ENCODE measurements at places on chromosomes 11 and 22.
A peak's percentile ranks its signal among the peaks of the same experiment; 100 is the strongest.

DNA sequence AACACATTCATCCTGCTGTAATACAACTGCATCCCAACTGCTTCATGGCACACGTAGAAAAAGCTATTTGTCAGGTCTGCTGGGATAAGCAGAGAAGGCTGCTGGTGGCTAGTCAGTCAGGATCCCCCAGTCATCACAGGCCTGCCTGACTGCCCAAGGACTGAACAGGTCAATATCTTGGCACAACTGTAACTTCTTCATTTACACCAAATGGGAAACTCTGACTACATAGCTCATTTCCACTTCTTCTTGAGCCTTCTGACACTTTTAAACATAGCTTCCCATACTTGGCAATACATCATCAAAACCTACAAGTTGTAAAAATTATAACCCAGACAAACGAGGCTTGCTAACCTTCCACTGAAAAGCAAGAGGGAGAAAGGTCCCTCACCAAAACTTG is 2.8 kb downstream of the TMEM9B start:
- no peak for DNase-seq

DNA sequence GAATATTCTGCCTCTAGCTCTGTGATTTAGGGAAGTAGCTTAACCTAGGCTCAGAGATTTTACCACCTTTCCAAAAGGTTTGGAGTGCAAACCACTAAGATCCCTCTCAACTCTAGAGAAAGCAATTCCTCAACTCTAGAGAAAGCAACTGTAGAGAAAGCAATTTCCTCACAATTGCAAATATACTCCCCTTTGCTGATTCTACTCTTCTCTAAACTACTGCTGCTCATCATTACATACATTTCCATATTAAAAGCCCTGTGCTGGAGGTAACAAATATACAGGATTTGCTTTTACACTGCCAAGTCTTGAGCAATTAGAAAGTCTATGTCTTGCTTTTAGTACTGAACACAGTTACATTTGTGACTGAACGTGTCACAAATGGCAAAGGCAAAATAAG is 48.2 kb downstream of the ALG9 start:
- DNase-seq: no peak

GRCh38 chr11:75667255-75667830 is 1.5 kb downstream of the MAP6 start:
- DNase-seq: peak; percentile 15

DNA sequence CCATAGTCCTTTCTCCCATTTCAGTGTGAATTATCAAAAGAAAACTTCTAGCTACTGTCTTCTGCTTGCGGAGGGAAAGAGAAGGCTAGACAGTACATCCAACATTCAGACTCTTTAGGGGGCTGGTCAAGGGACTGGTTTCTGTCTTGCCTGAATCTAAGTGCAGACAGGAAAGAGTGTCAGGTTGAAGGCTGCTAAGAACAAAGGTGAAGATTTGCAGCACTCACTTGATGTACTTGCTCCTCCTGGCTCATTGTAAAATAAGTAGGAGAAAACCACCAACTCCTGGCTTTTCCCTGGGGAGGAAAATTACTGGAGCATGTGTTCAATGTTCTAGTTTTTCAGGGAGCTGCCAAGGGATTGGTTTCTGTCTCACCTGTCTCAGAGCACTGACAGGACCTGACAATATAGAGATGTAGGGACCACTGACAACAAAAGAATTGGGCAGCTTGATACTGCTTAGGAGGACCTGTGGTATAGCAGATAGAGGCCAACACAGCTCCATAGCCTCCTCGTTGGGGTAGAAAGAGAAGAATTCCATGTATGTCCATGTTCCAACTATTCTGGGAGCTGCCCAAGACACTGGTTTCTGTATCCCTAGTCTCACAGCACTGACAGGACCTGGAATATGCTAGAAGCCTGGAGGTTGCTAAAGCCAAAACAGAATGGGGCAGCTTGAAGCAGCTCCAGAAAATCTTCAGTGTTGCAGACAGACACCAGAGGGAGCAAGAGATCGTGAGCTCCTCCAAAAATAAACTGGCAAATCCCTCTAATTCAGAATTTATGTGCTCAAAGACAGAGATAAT is 39.7 kb upstream of the MMP12 start:
- DNase-seq: no peak

DNA sequence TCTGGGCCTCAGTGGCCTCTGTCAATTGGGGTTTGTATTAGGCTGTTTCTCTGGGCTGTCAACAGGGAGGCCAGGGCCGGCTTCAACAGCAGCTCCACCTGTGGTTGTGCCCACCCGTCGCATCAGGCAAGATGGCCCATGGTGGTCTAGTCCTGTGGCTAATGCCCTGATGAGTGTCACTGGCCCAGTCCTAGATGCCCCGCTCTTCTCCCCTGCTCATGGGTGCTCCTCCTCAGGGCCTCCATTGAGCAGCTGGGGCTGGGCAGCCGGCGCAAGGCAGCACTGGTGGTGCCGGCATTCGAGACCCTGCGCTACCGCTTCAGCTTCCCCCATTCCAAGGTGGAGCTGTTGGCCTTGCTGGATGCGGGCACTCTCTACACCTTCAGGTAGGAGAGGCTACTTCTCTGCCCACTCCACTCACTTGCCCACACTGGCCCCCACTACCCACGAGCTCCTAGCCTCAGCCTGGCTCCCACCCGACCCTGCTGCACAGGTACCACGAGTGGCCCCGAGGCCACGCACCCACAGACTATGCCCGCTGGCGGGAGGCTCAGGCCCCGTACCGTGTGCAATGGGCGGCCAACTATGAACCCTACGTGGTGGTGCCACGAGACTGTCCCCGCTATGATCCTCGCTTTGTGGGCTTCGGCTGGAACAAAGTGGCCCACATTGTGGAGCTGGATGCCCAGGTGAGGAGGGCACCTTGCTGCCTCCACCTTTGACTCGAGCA is 5.4 kb downstream of the LARGE2 start:
- DNase-seq: no peak

Measured in activated CD4-positive, alpha-beta T cell treated with anti-CD3 and anti-CD28 coated beads, Interleukin-2, amount 50 U/mL, for 48 hours (primary cell).